ENCODE measurements at places on chromosomes 4 and X.
A peak's percentile ranks its signal among the peaks of the same experiment; 100 is the strongest.

- DNase-seq, result peak; percentile 23
These were observed 1364.4 kb downstream of the STIM2 start for GRCh38 chr4:28225050-28225449.

DNA sequence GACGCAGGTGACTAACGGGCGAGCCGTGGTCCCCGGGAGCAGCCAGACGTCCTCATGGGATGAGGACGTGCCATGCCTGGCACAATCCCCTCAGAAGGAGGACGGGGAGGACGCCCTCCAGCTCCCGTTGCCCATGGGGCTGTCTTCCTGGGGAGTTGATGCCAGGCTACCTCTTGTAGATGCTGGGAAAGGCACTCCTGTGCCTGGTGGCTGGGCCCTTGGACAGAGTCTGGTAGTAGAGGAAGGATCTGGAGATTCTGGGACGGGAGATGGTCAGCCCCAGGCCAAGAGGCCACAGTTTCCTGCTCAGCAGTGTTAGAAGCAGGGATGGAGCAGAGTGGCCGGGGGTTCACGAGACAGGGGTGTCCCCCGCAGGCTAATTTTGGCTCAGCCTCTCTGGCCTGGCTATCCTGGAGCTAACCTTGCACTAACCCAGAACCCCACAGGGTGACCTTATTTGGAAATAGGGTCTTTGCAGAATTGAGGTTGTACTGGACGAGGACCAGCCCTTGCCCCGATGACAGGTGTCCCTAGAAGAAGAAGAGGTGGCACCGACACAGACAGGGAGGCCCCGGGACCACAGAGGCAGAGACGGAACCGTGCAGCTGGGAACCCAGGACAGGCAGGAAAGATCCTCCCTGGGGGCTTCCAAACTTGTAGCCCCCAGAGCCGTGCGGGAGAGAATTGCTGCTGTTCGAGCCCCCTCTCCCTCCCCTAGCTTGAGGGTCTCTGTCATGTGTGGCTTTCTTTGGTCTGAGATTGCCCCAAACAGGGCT lies 50.1 kb upstream of the ADRA2C start:
- DNase-seq, result no peak

GRCh38 chrX:31036895-31037294 lies 34.9 kb downstream of the FTHL17 start:
- DNase-seq, result no peak

DNA sequence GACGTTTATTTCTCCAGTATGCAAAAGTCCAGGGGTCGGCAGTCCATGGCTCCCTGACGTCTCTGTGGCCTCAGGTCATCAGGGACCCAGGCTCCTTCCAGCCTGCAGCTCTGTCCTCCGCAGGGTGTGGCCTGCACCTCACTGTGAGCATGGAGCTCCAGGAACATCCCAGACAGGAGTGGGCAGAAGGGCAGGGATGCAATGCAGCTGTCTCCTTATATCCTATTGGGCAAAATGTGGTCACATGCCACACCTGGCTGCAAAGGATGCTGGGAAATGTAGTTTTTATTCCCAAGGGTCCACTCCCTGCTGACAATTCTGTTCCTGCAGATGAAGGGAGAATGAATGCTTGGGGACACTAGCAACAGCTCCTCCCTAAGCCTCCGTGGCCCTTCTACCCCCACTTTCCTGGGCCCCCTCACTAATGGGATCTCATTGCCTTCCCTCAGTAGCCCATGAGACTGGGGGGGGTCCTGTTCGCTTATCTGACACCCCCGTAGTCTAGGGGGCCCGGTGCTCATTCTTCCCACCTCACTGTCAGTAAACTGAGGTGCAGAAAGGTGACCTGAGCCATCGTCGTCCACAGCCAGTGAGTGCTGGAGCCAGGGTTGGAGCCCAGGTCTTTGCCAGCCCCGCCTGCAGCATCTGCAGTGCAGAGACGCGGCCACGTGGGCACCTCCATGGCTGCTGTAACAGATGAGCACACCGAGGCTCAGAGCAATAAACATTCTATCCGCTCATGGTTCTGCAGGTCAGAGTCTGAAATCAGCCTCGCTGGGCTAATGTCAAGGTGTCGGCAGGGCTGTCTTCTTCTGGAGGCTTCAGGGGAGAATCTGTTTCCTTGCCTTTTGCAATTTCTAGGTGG lies 5.9 kb upstream of the GRPEL1 start:
- no peak for DNase-seq

- no peak for DNase-seq
These were observed 21.3 kb downstream of the SHROOM2 start for GRCh38 chrX:9807355-9808182.

DNA sequence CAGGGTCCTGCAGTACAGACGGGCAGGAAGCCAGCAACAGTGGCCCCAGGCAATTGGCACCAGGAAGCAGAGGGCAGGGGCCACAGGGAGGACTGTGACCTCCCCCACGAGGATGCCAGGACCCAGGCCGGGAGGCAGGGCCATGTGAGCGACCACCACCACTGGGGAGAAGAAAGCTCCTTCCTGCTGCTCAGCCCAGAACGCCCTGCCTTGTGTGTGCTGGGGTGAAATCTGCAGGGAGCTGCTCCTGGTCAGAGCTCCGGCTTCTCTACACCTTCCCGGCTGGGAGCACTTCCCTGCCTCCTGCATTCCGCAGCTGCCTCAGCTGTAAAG lies 100.4 kb downstream of the HMX1 start:
- DNase-seq, result no peak

DNA sequence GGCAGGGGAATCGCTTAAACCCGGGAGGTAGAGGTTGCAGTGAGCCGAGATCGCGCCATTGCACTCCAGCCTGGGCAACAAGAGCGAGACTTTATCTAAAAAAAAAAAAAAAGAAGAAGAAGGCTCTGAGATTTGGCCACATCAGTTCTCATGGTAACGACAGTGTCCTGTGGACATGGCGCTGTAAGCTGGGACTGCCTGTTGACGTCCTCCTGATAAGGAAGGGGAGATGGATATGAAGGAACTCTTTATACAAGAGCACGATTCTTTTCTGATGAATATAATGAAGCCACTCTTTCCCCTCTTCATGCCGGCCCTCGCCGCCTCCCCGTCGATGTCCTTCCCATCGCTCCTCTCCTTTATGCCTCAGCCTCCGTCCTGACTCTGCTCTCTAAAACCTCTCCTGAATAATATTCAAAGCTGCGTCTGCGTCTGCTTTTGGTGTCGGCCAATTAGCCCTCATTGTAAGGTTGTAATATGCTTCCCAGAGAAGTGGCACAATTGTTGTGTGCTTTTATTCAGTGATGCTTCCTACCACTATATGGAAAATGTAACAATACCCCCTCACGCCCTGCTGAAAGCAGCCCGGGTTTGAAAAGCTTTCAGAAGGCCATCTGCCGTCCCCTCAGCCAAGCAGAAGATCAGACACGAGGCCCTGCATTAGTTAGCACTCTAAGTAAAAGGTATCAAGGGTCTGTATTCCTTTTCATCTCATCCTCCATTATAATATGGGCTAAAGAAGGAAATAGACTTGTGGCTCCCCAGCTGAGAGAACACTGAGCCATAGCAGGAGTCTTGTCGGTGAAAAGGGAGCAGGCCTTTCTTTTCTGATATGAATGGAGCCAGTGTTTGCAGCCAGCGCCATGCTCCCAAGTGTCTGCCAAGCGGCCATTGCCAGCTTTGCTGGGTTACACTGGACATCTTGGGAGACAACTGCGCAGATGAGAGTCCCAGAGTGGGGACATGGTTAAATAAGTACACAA lies 22.1 kb upstream of the SCOC start:
- no peak for DNase-seq

DNA sequence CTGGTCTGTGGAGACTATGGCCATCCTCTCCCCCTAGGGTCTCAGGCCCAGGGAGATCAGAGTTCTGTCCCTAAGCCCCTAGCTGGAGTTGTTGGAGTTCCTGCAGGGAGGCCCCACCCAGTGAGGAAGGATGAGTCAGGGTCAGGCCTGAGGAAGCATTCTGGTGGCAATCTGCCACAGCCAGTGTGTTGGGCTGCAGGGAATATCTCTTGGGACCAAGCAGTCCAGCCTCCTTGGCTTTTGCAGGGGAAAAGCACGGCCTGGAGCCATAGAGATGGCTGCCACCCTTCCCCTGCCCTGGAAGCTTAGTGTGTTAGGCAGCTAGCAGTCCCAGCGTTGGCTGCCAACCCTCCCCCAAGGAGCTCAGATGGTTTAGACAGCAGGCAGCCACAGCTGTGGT lies 202.4 kb downstream of the RTL9 start:
- DNase-seq, result no peak

- no peak for DNase-seq
These were observed 770.3 kb downstream of the NLGN4X start for GRCh38 chrX:5458300-5458842.
